Endothelial cell of umbilical vein (primary cell): ENCODE measurements at places on chromosomes 7 and 10. TPM values are rescaled to one million over a fixed set of nuclear protein-coding genes. Genes with fewer than 3 reads are reported as not detected.

CFTR gene
- not detected in 2 replicates for total RNA-seq

FKBP9 gene
- total RNA-seq: 112 and 124 TPM in 2 replicates

MAD1L1 gene
- 42.3 and 46.7 TPM in 2 replicates for total RNA-seq

ANLN gene
- total RNA-seq: 112 and 119 TPM in 2 replicates

IL6 gene
- total RNA-seq: 9.4 and 11.0 TPM in 2 replicates

TTYH3 gene
- 277 and 280 TPM in 2 replicates for total RNA-seq

IQUB gene
- total RNA-seq: not detected in 2 replicates

OR2A2 gene
- not detected in 2 replicates for total RNA-seq

MSS51 gene
- total RNA-seq: 3.1 and 3.5 TPM in 2 replicates

WNT8B gene
- total RNA-seq: not detected in 2 replicates

HOXA4 gene
- 7.5 and 8.1 TPM in 2 replicates for total RNA-seq

FFAR4 gene
- not detected in 2 replicates for total RNA-seq

ADAM8 gene
- total RNA-seq: 0.55 and 1.5 TPM in 2 replicates

PNPLA8 gene
- 17.6 and 19.9 TPM in 2 replicates for total RNA-seq

ATRNL1 gene
- total RNA-seq: not detected in 2 replicates

SNX10 gene
- 0.80 and 1.2 TPM in 2 replicates for total RNA-seq

ACBD5 gene
- 19.5 and 21.5 TPM in 2 replicates for total RNA-seq

MMD2 gene
- not detected in 2 replicates for total RNA-seq

SMURF1 gene
- total RNA-seq: 22.3 and 22.8 TPM in 2 replicates

FRMD4A gene
- total RNA-seq: 148 and 155 TPM in 2 replicates

MRLN gene
- not detected in 2 replicates for total RNA-seq

TAX1BP1 gene
- 70.4 and 77.7 TPM in 2 replicates for total RNA-seq

NCOA4 gene
- 119 and 127 TPM in 2 replicates for total RNA-seq

ZNF804B gene
- not detected in 2 replicates for total RNA-seq

CCDC126 gene
- 7.1 and 8.6 TPM in 2 replicates for total RNA-seq

PLCE1 gene
- total RNA-seq: 0.04 and 0.05 TPM in 2 replicates

TSPAN33 gene
- total RNA-seq: 0.16 TPM in 1 of 2 replicates, not detected in the other

HOXA9 gene
- total RNA-seq: 61.6 and 62.9 TPM in 2 replicates

SFRP5 gene
- total RNA-seq: not detected in 2 replicates

AVL9 gene
- total RNA-seq: 42.5 and 44.1 TPM in 2 replicates

LRGUK gene
- 0.11 TPM in 1 of 2 replicates, not detected in the other for total RNA-seq

IGFBP1 gene
- 2.3 and 4.0 TPM in 2 replicates for total RNA-seq

EIF4H gene
- 415 and 434 TPM in 2 replicates for total RNA-seq

TACR2 gene
- total RNA-seq: not detected in 2 replicates

ZNF365 gene
- 2.9 and 5.5 TPM in 2 replicates for total RNA-seq

IL2RA gene
- total RNA-seq: not detected in 2 replicates

ZNF92 gene
- total RNA-seq: 8.9 and 9.2 TPM in 2 replicates
